SJSA1 (cell line): ENCODE measurements at places on chromosomes 3 and 15. TPM values are rescaled to one million over a fixed set of nuclear protein-coding genes. Genes with fewer than 3 reads are reported as not detected.

LRRC31 gene
- total RNA-seq: not detected in 2 replicates

ARPIN gene
- 4.0 and 8.2 TPM in 2 replicates for total RNA-seq

LARP6 gene
- total RNA-seq: 59.1 and 81.5 TPM in 2 replicates

EOMES gene
- total RNA-seq: not detected in 2 replicates

MAPKAPK3 gene
- 7.3 and 17.4 TPM in 2 replicates for total RNA-seq

KLHL6 gene
- not detected in 2 replicates for total RNA-seq

GOLGA8T gene
- total RNA-seq: 0.32 TPM in 1 of 2 replicates, not detected in the other

CYP19A1 gene
- not detected in 2 replicates for total RNA-seq

ERC2 gene
- 0.13 and 0.81 TPM in 2 replicates for total RNA-seq

PAQR5 gene
- 7.2 and 10.5 TPM in 2 replicates for total RNA-seq

NDN gene
- total RNA-seq: 41.2 and 41.5 TPM in 2 replicates

AGBL1 gene
- total RNA-seq: not detected in 2 replicates

- DNase-seq: no peak
These were observed 215.4 kb downstream of the SNRPN start for GRCh38 chr15:25170113-25170731.

DNA sequence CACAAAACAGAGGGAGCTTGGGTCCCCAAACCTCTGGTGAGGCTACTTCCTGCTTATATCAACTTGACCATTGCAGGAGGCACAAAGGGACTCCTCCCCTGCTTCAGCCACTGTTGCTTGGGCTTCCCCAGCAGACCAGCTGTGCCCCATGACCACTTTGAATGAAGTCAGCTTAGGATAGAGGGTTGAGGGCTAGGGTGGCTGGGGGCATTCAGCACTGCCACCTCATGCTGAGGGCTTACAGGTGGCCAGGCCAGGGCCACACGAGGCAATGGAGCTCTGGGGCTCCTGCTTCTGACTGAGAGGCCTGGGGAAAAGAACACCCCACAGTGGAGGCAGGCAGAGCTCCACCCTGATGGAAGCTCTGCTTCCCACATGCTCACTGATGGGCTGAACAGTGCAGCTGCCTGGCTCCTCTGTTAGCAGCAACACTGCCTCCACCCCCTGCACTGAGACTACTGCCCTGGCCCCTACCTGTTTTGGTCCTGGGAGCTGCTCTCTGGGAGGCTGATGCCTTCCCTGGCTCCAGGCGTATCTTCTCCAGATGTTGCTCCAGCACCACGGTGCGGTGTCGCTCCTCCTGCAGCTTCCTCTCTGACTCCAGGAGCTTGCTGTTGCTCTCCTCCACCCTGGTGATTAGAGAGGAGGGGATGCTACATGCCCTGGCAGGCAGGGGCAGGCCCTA, 10.2 kb upstream of the HHATL start:
- no peak for DNase-seq

DNA sequence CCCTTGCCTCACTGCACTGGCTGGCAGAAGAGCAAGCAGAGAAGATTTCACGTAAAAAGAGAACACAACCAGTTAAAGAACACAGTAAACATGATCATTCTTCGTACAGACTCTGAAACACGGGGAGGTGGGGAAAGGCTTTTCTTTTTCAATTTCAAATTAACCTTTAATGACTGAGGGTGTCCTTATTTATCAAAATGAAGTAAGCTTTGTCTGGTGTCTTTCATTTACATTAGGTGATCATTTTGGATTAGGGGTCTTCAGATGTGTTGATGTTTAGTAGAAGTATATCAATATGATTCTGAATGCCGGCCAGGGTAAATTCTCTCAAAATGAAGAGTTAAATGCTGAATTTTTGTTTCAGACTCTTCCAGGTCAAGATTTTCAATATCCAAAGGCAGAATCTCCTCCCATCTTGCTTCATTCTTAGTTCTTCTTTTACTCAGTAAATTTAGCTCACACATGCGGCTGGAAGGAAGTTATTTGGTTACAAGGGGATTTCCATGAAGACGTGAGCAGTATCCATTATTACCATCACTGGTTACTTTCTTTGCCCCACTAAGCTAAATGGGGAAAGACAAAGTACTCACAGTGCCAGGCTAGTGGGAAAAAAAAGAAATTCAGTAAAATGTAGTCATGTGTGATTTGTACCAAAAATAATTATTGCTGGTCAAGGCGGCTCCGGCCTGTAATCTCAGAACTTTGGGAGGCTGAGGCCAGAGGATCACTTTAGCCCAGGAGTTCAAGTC, 272.2 kb upstream of the NR2F2 start:
- DNase-seq: no peak

- DNase-seq: no peak
These were observed 105.4 kb downstream of the ADCY5 start for GRCh38 chr3:123343296-123344174.

DNA sequence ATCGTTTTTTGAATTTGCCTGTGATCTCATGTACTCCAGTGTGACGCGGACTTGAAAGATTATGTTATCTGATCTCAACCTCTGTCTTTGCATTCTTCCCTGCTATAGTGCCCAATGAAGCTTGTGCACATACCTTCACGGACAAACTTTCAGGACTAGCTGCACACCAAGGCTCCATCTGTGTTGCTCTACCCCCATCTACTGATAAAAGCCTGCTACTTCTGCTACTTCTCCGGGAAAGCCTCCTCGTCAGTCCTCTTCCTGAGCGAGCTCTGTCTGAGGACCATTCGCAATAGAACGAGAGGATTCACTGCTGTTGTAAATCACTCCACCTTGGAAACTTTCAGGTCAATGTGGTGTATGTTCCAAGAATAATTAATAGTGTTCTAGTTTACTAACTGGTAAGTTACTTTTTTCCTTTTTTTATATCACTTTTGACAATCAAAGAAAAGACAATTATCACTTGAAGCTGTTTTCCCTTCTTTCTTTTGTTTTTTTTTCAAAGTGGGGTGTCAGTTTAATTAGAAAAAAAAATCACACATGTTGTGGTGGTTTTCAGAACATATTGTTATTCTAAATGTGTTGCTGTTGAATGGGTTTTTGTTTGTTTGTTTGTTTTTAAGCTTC, 217.6 kb downstream of the ARRDC4 start:
- peak; percentile 28 for DNase-seq

GRCh38 chr15:74170071-74170844, 3.3 kb upstream of the ISLR start:
- no peak for DNase-seq

- peak; percentile 90 for DNase-seq
These were observed 6.5 kb upstream of the TNK2 start for GRCh38 chr3:195914648-195915473.

- DNase-seq: no peak
These were observed 945.1 kb downstream of the OTOL1 start for GRCh38 chr3:162441716-162442115.

DNA sequence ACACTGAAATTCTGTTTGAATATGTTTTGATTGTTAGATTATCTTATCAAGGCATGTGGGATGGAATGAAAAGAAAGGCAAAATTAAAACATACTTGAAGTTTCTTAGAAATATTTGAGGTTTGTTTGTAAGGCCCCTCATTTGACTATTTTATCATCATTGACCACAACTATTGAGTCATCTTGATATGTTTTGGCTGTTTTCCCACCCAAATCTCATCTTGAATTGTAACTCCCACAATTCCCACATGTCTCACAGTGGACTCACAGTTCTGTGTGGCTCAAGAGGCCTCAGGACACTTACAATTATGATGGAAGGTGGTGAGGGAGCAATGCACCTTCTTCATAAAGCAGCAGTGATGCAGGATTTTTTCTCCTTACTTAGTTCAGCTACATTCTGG, 917.1 kb downstream of the PLOD2 start:
- DNase-seq: no peak

GRCh38 chr3:172622916-172623700, 87.8 kb downstream of the NCEH1 start:
- no peak for DNase-seq

- no peak for DNase-seq
These were observed 39.5 kb upstream of the MGA start for GRCh38 chr15:41620536-41621199.

DNA sequence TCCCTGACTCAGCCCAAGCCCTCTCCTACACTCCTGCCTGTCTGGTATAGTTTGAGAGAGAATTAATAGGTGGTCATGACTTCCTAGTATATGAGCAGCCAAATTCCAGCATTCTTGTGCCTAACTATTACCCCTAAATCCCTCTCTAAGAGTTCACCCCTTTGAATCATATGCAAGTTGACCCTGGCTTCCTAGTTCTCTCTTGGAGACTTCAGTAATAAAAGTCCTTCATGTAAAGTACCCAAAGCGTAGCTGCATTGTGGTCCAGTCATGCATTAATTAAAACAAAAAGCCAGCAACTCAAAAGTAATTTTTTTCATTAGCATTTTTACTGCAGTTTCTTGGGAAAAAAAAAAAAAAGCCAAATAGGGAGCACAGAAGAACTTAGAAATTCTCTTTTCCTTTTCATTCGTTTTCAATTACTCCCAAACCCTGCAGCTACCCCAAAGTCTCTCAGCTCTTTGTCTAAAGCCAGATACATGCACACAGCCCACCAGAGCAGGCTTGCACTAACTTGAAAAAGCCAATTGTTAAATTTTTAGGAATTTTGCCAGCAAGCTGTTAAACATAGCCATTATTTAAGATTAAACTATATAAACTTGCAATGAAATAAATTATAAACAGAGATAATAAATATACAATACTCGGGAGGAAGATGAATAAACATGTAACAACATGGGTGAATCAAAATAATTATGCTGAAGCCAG, 50.1 kb upstream of the STT3B start:
- DNase-seq: no peak

- no peak for DNase-seq
These were observed 70.6 kb upstream of the BHLHE40 start for GRCh38 chr3:4908433-4909156.

- no peak for DNase-seq
These were observed 198.9 kb upstream of the TOPAZ1 start for GRCh38 chr3:44042772-44043171.

GRCh38 chr3:32110233-32110760, 3.9 kb downstream of the GPD1L start:
- DNase-seq: no peak

DNA sequence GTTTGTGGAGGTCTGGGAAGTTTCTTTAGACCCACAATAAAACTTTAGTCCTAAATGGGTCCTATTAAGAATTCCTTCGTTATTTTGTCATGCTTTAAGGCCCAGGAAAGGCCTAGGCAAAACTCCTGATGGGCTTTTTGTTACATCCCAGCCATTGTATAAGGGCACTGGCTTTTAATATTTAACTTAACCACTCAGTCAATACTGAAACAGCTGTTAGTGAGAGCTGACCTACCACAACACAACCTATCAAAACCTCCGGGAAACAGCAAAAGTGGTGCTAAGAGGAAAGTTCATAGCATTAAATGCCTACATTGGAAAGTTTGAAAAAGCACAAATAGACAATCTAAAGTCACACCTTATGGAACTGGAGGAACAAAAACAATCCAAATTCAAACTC, 39.6 kb downstream of the ALCAM start:
- no peak for DNase-seq

DNA sequence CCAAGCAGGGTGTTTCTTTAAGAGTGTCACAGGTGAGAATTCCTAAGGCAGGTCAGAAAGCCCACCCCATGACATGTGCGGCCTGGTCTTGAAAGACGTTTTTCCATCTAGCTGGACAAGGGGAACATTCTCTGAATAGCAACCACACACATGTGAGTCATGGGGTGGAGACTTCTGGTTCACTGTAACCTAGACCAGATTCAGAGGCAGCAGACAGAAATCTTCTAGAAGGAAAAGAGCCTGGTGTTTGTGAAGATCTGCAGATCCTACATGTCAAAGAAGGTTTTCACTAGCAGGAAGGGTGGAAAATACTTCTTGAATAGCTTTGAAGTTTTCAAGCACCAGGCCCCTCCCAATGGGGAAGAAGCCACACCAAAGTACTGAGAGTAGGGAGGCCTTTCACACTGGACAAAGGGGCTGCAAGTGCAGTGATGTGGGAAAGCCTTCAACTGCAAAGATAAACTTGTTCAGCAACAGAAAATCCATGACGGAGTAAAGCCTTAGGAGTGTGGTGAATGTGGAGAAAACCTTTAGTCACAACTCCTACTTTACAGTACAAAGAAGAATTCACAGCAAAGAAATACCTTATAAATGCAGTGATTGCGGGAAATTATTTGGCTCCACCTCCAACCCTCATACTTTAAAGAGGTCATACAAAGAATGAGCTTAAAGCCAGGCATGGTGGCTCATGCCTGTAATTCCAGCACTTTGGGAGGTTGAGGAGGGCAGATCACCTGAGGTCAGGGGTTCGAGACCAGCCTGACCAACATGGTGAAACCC, 17.6 kb downstream of the ADAM10 start:
- DNase-seq: peak; percentile 53

DNA sequence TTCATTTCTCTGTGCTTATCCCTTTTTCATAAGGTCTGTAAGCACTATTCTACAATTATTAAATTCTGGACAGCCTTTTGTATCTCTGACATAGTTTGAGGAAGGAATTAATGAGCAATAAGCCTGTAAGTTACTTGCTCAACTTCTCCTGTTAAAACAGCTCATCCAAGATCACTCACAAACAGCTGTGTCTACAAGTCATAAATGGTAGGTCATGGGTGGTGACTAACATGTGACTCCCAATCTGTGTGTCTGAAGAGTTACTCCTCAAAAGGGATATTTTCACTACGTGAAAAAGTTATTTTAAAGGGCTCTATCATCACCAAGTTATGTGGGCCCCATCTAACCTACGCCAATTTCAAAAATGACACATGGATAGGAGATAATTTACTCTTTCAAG, 145.2 kb upstream of the CBLB start:
- DNase-seq: no peak

GRCh38 chr3:79543218-79543982, 224.4 kb downstream of the ROBO1 start:
- DNase-seq: no peak

GRCh38 chr15:85307687-85308045, 72.7 kb upstream of the AKAP13 start:
- DNase-seq: no peak

DNA sequence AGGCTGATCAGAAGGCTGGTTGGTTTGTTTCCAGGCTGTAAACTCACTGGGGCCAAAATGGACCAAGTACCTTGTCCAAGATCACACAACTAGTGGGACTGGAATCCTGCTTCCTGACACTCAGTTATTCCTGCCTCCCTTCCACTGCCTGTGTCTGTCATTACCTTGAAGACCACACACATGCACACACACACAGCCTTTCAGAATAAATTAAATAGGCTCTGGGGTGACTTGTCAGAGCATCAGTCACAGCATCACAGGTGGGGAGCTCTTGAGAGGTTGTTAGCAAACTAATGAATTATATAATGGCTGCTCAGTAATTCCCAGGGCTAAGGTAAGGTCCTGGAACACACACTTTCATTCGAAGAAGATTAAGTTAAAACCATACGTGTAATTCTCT, 231.8 kb downstream of the UACA start:
- peak; percentile 8 for DNase-seq
